ENCODE measurements at places on chromosomes 1 and 21. TPM values are rescaled to one million over a fixed set of nuclear protein-coding genes. Genes with fewer than 3 reads are reported as not detected.

GRCh38 chr1:82598337-82598736 lies 797.6 kb downstream of the ADGRL2 start:
- no peak for DNase-seq

DNA sequence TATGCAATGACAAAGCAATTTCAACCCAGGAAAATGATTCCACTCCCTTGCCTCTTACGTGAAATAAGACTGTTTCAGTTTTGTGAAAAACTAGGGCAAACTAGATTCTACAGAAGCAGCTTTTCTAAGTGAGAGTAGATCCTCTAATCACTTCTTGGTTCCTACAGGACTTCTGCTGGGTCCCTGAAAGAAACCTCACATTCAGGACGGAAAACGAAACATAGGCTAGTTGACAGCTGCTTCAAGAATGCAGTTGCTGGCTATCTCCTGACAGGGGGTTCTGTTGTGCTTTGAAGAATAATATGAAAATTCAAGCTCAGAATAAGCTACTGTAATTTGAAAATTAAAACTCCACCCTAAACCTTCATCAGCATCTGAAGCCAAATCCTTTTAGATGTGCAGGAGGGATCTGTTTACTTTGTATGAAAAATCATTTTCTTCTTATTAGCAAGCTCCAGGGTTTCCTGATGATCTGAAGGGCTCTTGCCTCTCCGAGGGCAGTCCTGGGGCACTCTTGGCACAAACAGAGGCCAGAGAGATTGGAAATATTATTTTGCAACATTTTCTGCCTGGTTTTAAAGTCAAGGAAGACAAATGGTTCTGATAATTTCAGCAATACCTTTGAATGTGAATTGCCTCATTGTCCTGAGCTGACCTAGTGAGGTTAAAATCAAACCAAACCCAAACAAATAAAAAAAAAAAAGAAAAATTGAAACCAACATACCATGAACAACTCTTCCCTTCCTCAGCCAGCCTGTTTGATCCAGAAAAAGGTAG lies 55.0 kb downstream of the NTMT2 start:
- no peak for DNase-seq

- no peak for DNase-seq
These were observed 177.2 kb downstream of the PBX1 start for GRCh38 chr1:164736137-164736536.

DNA sequence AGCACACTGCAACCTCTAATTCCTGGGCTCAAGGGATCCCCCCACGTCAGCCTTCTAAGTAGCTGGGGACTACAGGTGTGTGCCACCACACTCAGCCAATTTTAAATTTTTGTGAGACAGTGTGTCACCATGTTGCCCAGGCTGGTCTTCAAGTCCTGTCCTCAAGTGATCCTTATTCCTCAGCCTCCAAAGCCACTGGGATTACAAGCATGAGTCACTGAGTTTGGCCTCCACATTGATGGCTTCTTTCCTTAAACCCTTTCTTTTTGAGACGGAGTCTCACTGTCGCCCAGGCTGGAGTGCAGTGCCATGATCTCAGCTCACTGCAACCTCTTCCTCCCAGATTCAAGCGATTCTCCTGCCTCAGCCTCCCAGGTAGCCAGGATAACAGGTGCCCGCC lies 7.6 kb downstream of the KPNA6 start:
- no peak for DNase-seq

DNA sequence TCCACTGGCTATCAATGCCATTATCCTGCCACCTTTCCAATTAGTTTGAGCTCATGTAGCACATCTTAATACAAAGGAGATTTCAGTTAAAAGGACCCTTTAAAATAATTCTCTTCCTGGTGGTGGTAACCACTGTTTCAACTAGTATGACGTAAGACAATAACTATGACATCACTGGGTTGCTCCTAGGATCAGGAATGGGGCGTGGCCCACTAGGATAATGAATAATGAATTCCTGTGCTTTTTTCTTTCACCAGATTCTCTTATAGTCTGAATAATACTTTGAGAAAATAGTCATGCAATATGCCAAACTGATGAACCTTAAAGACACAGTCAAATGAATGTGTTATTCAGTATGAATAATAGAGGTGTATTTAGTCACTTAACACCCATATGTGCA lies 10.6 kb upstream of the KIFAP3 start:
- no peak for DNase-seq

- DNase-seq: no peak
These were observed 26.2 kb downstream of the ITPKB start for GRCh38 chr1:226712742-226713419.

DNA sequence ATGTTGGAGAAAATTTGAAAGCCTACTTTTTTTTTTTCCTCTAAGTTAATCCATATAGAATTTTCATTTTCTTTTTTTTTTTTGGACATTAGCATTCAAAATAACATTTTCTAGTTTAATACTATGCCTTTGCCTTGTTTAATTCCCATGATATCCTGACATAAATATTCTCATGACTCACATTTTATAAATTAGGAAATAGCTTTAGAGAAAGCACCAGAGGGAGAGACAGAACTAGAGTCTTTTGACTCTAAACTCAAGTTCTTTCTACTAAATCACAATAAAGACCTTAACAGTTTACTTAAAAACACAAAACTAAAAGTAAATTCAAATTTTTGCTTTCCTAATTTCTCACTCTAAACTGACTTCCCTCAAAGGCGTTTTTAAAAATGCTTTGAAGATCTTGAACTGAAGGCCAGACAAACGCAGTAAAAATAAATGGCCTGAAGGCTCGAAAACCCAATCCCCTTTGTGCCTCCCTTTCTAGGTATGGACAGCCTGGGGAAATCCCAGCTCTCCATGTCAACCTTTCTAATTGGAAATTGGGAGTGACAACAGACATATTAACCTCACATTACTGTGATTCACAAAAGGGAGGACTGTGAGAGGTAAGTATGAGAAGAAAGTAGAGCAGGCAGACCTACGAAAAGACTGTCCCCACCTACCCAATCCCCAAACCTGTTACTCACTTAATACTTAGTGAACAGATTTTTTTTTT lies 104.6 kb downstream of the ENAH start:
- no peak for DNase-seq

GRCh38 chr21:14955936-14956520 lies 108.8 kb downstream of the NRIP1 start:
- DNase-seq: no peak

Gene TMIGD3
- not detected for total RNA-seq

Measured in osteocyte (in vitro differentiated cells).